Renal pelvis (tissue), 12 donors: ENCODE measurements at places on chromosomes 3 and 15. TPM values are rescaled to one million over a fixed set of nuclear protein-coding genes. Genes with fewer than 3 reads are reported as not detected.
A peak's percentile ranks its signal among the peaks of the same experiment; 100 is the strongest.

GRCh38 chr15:80455051-80455648, 51.0 kb downstream of the ARNT2 start:
- DNase-seq, result no peak

DNA sequence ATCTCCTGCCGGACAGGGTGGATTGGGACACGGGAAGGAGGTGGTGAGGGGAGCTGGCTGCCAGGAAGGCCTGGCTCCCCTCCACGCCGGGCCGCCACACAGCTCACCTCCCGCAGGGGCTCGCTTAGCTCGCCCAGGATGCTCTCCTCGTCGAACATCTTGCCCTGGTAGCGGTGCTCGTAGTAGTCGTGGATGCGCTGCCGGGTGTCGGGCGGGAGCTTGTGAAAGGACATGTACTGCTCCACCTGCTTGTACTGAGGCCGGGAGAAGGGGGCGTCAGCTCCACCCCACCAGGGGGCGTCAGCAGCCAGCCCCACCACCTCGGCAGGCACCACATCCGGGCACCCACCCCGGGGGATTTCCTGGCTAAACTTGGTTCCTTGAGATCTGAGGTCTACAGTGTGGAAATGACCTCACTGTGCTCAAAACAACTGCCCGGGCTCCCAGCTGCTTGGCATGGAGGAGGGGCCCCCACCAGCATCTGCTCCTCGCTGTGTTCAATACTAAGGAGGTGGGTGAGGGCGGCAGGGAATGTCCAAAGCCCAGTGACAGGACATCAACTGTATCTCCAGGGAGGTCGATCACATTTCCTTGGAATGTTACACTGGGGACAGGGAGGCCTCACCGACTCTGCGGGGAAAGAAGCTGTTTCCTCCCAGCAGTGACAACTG, 43.4 kb downstream of the HCN4 start:
- no peak for DNase-seq

DNA sequence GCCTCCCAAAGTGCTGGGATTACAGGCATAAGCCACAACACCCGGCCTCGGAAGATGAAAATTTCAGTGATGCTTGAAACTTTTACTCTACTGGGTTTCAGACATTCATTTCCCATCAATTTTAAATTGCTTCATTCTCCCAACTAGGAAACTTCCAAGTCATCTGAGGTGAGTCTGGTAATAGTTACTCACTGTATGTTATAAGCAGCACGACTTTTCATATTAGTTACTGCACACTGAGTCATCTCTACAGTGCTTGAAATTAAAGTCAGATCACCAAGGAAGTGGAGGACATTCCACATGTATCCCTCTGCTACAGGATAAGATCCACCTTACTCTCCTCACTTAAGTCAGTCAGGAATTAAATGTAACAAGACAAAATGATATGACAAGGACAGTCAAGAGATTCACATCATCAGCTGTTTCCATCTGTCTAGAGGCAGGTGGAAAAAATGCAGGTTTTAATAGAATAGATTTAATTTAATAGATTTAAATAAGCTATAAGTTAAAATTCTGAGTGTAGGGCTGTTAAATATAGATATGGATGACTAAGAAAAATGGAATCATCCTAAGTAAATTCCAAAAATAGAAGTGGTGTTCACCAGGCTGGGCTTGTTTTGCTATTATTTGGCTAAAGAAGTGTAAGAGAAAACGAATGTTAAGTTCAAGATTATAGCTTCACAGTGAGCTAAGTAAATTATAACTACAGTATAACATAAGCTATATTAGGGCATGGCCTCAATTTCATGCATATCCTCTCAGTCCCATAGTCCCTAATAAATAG, 104.4 kb downstream of the TMCO5A start:
- DNase-seq, result no peak

DNA sequence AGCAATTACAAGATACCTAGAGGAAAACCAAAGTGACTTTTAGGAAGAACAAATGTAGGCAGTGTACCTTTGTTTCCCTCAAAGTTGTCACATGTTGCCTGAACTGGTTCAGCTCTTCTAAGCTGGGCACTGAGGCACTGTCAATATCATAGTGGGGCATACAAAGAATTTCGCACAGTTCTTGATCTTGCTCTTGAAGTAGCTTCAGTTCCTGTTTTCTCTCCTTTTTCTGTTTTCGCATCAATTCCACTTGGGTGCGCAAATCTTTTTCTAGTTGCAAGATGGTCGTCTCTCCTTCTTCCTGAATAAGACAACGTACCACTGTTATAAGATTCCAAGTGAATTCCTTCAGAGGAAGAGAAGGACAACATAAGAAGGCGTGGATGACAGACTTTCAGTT, 12.7 kb downstream of the PRC1 start:
- no peak for DNase-seq

- DNase-seq, result no peak
Observed at GRCh38 chr15:31470756-31471155, 144.1 kb downstream of the KLF13 start.

PLSCR5 gene
- not detected for polyA plus RNA-seq

ACOX2 gene
- 42.3 TPM for polyA plus RNA-seq

DNA sequence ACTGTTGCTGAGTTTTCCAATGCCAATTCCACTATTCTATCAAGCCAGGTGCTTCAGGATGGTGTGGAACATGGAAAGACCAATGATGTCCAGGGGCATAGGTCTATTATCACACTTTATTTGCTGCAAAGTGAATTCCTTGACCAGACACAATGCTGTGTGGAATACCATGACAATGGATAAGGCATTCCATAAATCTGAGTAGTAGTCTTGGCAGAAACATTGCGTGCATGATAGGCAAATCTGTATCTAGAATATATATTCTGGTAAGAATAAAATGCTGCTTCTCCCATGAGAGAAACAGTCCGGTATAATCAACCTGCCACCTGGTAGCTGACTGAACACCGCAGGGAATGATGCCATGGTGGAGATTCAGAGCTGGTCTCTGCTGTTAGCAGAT, 70.0 kb upstream of the ALDH1A3 start:
- no peak for DNase-seq

GRCh38 chr15:89150762-89151664, 62.8 kb downstream of the ABHD2 start:
- peak; percentile 56 for DNase-seq

GRCh38 chr15:70605606-70606410, 157.6 kb downstream of the UACA start:
- DNase-seq, result peak; percentile 78

GOLGA8O gene
- polyA plus RNA-seq, result 0.23 TPM

GRCh38 chr3:108589998-108590323, 439 bp downstream of the DZIP3 start:
- no peak for DNase-seq

DNA sequence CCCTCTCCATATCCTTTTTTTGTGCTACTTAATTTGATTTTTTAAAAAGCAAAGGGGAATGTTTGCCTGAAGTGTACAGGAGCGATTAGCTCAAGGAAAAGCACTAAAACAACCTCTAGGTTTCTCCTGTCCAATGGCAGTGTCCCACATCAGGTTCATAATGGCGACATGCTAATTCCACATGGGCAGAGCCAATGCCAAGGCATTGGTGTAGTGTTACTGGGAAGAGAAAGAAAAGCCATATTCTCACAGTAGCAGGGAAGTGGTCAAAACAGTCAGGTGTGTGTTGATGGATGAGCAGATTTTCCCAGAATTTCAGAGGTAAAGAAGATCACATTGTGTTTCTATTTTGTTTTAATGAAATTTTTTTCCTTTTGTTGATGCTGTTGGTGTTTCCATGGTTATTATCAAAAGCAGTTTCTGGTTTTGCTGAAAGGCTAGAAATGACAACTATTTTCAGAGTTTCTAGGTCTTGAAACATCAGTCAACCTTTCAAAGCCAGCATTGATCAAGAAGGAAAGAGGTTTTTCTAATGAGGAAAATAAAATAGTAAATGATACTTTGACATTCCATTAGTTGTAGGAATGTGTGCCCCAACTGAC, 65.2 kb downstream of the FNDC3B start:
- peak; percentile 81 for DNase-seq

- no peak for DNase-seq
Observed at GRCh38 chr15:41462084-41462795, 31.4 kb upstream of the ITPKA start.
